ENCODE measurements at places on chromosomes 1 and 21.

DNA sequence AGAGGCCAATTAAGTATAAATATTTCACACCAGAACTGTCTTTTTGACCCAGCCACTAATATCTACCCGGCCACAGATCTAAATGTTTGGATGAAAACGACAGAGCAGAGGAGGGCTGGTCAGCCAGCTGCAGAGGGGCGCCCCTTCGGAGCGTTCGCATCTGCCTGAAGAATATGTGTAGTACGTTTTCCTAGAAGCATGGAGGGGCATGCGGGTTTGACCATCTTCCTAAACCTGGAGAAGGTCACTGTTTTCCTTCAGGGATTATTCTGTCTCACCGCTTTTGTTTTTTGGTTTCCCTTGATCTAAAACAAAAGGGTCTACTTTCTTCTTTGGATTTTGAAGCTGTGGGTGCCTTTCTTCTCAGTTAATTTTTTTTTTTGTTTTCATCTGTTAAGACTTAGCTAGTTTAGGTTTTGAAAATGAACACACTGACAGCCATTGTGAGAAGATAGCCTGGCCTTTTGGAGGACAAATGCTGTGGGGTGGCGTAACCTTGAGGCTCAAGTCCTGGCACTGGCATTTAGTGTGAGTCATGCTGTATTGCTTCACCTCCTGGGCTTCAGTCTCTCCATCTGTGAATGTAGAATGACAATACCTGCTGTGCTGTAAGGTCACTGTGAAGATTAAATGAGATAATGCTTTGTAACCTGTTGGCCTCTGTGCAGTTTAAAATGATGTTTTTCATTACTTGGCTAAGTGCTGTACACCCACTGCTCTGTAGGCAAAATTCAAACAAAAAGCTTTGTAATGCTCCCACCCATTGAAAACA is 74.1 kb upstream of the IRF2BP2 start:
- no peak for DNase-seq

DNA sequence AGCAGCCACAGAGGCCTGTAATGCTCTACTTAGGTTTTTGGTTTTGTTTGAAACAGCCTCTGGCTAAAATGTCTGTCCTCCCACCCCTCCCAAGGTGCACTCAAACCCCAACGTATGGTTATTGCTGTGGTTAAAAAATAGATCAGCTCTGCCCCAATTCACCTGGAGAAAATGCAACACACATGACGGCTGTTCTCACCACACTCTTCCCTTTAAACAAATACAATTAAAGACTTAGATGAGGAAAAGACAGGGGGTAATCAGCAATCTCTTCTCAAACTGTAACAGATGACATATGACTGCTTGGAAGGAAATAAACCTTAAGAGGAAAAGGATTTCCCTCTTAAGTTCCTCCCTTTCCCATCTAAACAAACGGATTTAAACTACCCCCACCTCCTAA is 6.2 kb upstream of the MTMR11 start:
- no peak for DNase-seq

- no peak for DNase-seq
Observed at GRCh38 chr1:198254521-198254920, 97.7 kb downstream of the NEK7 start.

DNA sequence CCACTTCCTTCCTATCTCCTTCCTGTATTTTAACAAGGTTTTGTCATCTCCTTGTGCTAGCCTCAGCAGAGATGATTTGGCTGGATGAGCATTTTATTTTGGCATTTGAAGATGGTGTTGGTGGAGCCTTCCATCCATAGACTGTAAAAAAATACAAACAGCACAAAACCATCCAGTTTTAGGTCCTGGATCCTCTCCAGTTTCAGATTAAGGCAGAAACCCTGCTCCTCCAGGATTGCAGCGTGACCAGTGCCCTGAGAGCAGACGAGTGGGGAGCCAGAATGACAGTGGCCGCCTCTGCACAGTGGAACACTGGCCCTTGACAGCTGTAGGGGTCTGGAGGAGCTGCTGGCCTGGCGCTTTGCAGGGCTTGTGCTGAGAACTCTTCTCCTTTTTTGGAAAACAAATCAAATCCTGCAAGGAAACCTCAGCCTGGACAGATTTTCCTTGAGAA is 72.2 kb upstream of the GADD45A start:
- DNase-seq = no peak

- peak; percentile 71 for DNase-seq
Observed at GRCh38 chr1:1063945-1064831, 9.9 kb downstream of the RNF223 start.

GRCh38 chr1:33641104-33641830 is 168.8 kb downstream of the ZSCAN20 start:
- no peak for DNase-seq

DNA sequence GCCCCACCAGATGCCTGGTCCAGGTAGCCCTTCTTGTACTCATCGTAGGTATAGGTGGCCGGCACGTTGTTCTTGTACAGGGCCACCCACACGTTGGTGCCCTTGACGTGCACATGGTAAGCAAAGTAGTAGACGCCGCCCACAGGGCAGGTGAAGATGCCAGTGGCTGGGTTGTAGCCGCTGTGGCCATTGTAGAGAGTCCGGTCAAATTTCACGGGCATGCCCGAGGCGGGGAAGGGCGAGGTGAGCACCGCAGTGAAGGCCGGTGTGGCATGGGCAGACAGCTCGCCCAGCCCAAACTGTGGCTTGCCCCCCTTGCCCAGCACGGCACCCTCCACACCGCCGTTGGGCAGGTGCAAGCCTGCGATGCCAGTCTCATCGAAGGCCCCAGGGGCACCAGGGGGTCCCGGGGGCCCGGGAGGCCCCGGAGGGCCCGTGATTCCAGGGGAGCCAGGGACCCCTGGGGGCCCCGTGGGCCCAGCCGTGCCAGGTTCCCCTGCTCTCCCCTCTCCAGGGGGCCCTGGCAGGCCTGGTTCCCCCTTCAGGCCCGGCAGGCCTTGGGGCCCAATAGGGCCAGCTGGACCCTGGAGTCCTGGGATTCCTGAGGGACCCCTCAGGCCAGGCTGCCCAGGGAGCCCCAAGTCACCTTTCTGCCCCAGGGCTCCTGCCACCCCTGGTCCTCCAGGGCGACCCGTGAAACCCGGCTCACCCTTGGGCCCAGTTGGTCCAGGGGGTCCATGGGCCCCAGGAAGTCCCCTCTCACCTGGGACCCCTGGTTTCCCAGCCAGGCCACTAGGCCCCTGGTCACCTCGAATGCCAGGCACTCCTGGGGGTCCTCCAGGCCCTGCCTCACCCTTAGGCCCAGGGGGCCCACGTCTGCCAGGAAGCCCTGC is 9.2 kb downstream of the ADPRS start:
- DNase-seq = no peak

Measured in T-helper 1 cell (primary cell).